ENCODE measurements at places on chromosomes 5 and 9. TPM values are rescaled to one million over a fixed set of nuclear protein-coding genes. Genes with fewer than 3 reads are reported as not detected.

DNA sequence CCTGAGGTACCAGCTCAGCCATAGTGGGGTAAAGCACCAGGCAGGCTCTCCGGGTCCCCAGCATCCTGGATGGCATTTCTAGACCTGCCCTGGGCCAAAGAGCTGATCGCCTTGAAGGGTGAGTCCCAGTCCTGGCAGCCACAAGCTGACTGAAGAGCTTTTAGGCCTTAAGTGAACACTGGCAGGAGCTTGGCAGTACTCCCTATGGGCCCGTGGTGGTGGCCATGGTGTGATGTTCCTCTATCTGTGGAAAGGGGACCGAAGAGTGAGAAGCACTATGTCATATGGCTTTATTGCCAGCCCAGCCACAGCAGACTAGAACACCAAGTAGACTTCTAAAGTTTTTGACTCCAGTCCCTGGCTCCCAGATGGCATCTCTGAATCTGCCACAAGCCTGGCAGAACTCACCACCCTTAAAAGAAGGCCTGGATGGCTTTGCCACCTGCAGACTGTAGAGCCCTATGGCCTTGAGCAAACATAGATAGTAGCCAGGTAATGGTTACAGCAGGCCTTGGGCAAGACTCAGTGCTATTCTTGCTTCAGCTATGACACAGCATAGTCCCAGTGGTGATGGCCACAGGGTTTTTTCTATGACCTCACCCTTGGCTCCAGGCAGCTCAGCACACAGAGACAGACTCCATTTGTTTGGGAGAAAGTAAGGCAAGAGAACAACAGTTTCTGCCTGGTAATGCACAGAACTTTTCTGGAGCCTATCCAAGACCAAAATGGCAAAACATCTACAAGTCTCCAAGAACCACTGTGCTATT lies 801.5 kb upstream of the DMAC1 start:
- no peak for DNase-seq

GRCh38 chr5:149143470-149143869 lies 2.2 kb downstream of the ABLIM3 start:
- DNase-seq: no peak

- no peak for DNase-seq
Measured at GRCh38 chr5:122755783-122756182, 19.1 kb upstream of the SNX2 start.

GRCh38 chr5:149608936-149609545 lies 27.7 kb downstream of the ARHGEF37 start:
- no peak for DNase-seq

- DNase-seq: no peak
Measured at GRCh38 chr5:172107571-172107970, 80.5 kb downstream of the STK10 start.

DNA sequence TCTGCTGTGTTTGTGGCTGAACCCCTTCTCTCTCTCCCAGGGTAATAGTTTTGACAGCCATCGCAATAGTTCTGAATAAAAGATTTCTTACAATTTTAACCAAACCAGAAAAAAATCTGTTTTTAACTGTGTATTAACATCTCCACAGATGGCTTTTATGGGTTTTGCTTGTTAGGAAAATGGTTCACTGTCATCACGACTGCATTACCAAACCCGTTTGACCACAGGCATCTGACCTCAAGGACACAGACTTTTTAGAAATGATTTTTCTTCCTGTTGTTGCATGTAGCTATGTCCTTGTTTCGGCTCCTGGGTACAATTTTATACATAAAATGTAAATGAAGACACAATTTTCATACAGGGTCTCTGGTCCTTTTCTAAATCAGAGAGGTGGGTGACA lies 316.1 kb downstream of the IRX1 start:
- no peak for DNase-seq

DNA sequence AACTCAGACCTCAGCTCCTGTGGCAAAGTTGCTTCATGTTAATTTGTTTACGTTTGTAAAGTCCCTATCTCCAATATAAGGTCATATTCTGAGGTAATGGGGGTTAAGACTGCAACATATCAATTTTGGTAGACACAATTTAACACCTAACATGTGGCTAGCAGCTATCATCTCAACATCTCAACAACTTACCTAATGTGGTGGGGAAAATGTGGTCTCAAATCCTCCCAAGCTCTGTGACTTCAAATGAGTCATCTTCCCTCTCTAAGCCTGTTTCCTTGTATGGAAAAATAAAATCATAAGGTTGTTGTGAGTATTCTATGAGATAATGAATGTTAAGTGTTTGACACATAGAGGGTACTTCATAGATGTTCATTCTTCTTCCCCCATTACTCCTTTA lies 443.3 kb downstream of the CDK5RAP2 start:
- DNase-seq: no peak

- no peak for DNase-seq
Measured at GRCh38 chr5:96957254-96958049, 21.6 kb downstream of the LNPEP start.

- DNase-seq: no peak
Measured at GRCh38 chr9:94277885-94278536, 18.9 kb downstream of the ZNF169 start.

DNA sequence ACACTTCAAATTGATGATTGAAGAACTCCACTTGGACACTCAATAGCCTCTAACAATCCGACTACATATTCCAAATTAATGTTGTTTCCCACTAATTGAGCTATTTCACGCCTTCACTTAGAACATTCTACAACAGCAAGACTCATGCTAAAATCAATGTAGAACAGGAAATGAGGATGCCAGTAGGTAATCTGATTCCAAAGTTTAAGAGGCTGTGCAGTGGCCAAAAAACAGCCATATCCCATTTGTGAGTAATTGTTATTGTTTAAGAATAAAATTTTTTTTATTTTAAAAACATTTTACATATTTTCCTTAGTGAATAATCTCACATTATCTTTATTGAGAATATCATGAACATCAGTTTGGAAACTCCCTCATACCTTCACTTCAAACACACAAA lies 35.7 kb upstream of the GHR start:
- DNase-seq: no peak

GRCh38 chr5:173782671-173783101 lies 105.5 kb upstream of the CPEB4 start:
- no peak for DNase-seq

GRCh38 chr9:37029304-37029775 lies 4.7 kb downstream of the PAX5 start:
- no peak for DNase-seq

GRCh38 chr5:87825583-87825982 lies 412.9 kb upstream of the CCNH start:
- DNase-seq: no peak

GRCh38 chr5:100448111-100448528 lies 87.1 kb upstream of the FAM174A start:
- no peak for DNase-seq

DNA sequence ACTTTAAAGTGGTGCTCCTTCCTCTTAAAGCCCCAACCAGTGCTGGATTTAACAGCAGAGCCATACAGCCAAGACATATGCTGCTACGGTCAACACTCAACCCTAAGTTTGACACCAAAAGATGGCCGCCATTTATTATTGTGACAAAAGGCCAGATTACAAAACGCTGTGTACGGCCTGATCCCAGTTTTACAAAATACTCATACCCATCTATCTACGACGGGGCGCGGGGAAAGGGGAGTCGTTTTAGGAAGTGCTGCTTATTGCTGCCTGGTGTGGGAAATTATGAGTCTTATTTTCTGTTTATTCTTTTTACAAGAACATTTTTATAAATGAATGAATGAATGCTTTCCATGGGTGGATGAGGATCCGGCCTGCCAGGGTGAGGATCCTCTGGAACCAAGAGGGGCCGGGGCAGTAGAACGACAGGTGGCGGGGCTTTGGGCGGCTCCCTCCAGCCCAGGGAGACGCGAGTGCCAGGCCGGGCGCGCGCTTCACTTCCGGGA lies 457 bp upstream of the IDNK start:
- peak; percentile 64 for DNase-seq

DNA sequence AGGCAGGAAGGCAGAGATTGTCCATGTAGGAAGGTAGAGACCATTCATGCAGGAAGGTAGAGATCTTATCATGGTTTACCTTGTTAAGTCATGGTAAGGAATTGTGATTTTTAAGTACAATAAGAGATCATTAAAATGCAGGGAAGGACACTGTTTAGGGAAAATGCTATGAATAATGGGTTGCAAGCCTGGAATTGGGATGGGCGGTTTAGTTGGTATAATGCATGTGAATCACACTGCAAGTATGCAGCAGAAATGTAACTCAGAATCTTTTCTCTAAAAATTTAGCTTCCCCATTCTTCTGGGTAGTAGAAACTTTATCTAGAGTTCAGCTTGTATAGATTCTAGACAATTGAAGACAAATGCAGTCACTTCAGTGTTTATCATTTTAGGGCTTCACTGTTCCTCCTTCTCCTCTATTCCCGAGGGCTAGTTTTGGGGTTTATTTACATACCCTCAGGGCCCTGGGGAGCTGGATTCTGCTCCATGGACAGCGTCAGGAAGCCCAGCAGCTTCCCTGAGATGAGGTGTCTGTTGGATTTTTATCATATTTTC lies 212.0 kb downstream of the SREK1 start:
- no peak for DNase-seq

DNA sequence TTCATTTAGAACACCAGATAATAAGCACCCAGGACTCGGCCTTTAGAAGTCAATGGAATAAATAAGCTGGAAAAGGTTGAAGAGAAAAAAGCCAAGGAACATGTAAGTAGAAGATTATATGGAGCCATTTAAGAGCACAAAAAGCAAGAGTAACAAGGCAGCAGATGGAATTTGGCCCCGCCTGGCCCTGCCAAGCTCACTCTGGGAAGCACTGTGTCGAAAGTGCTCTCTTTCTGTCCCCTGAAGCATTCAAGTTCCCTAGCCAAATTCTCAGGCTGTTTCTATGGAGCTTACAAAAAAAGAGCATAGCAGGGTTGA lies 73.0 kb upstream of the GPR151 start:
- no peak for DNase-seq

DNA sequence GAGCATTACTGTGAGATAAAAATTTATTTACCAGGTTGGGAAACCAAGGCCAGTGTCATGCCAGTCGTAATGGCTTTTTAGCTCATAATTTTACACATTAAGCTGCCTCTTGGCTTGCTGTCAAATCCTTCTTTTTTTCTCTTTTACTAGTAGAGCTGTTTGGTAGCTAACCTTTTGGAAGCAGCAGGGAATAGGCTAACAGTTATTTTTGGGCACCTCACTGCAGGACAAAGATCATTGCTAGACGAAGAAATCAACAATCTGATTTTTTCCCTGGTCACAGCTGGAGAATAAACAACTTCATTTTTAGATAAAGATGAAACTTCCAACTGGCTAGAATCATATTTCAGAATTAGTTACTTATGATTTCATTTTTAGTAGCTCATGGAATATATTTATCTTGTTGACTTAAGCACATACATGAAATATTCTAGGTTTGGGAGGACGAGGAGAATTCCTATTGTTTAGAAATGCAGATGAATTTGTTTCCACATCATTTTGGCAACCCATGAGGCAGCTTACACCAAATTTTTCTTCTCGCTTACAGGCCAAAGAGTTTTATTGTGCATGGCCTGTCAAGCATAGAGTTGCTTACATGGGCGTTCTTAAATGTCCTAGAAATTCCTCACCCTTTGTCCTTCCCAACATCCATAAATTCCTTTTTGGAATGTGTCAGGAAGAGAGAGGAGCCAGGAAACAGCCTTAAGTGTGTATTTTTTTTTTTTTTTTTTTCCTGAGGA lies 19.6 kb downstream of the TNC start:
- no peak for DNase-seq

GRCh38 chr5:149552553-149553160 lies 1.4 kb upstream of the CSNK1A1 start:
- no peak for DNase-seq

HEXB gene
- polyA plus RNA-seq: 159 TPM

OR1Q1 gene
- polyA plus RNA-seq: not detected

NTMT1 gene
- 11.7 TPM for polyA plus RNA-seq

SEMA5A gene
- polyA plus RNA-seq: 2.0 TPM

OR13C3 gene
- not detected for polyA plus RNA-seq

TLX3 gene
- 0.05 TPM for polyA plus RNA-seq

PTGES gene
- 22.6 TPM for polyA plus RNA-seq

PCDHB14 gene
- polyA plus RNA-seq: 3.8 TPM

GOLM1 gene
- 31.1 TPM for polyA plus RNA-seq

LCN2 gene
- polyA plus RNA-seq: not detected

All from ovary (tissue), 10 donors.